MCF 10A (cell line): ENCODE measurements at places on chromosomes 5 and 9.
A peak's percentile ranks its signal among the peaks of the same experiment; 100 is the strongest.

- H3K27me3 ChIP-seq = peaks cover 42% of the 10 kb centered on the region
- no peak overlapping the region for H3K27ac ChIP-seq
- H3K4me3 ChIP-seq = no peak overlapping the region
- peaks cover 14% of the 10 kb centered on the region for H3K4me1 ChIP-seq
Measured at GRCh38 chr5:953535-954449, 54.8 kb upstream of the NKD2 start.

DNA sequence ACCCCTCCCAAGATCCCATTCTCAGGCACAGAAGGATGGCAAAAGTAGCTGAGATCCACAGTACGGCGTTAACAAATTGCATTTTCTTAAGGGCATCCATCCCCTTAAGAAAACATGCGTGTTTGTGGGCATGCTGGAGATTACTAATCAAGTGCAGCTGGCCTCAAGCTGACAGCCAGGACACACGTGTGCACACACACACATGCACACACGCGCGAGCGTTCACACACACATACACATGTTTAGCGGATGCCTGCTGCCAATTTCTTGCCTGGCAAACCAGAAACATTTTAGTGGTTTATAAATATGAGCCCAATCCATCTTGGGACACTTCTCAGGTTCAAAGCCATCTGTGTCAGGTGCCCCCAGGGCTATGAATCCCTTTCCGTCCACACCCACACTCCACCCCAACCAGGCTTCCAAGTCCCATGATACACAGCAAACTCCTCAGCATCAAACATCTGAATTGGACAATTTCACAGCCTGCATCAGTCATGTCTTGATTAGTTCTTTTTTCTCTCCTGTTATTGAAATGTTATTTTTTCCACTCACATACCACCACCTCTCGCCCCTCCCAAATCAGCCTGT, 23.5 kb upstream of the SMIM23 start:
- no peak overlapping the region for H3K27ac ChIP-seq
- H3K36me3 ChIP-seq = no peaks in the 10 kb centered on the region
- peaks cover 18% of the 10 kb centered on the region for H3K4me1 ChIP-seq
- H3K27me3 ChIP-seq = no peaks in the 10 kb centered on the region
- no peak for DNase-seq
- no peak overlapping the region for H3K4me3 ChIP-seq

DNA sequence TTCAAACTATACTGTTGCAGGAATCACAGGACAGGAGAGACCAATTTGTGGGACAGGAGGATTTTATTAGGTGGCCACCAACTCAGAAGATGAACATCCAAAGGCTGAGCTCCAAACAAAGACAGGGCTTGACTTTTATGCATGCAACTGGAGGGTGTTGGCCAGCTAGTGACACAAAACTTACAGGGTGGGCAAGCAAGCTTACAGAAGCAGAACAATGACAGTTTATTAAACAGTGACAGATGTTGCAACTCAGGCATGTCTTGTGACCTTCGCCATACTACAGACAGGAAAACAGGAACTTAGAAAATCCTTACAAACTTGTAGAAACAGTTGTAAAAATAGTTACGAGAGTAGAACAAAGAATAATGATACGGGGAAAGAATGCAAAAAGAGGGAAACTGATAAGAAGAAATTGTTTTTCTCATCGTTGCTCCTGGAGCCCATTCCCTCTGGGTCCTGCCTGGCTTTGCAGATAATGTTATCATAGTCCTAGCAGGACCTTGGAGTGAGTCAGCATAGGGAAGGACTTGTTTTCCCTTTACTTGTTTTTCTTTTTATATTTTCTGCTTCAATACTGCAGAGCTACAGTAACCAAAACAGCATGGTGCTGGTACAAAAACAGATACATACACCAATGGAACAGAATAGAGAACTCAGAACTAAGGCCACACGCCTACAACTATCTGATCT, 2083.0 kb upstream of the ACO1 start:
- H3K4me3 ChIP-seq = no peak overlapping the region
- no peaks in the 10 kb centered on the region for H3K4me1 ChIP-seq
- no peaks in the 10 kb centered on the region for H3K27me3 ChIP-seq
- DNase-seq = no peak
- H3K27ac ChIP-seq = no peak overlapping the region
- H3K36me3 ChIP-seq = no peaks in the 10 kb centered on the region

- no peak overlapping the region for H3K4me3 ChIP-seq
- H3K4me1 ChIP-seq = no peaks in the 10 kb centered on the region
- H3K36me3 ChIP-seq = no peaks in the 10 kb centered on the region
- peaks cover 21% of the 10 kb centered on the region for H3K27me3 ChIP-seq
Measured at GRCh38 chr5:11596657-11597071, 307.6 kb downstream of the CTNND2 start.

DNA sequence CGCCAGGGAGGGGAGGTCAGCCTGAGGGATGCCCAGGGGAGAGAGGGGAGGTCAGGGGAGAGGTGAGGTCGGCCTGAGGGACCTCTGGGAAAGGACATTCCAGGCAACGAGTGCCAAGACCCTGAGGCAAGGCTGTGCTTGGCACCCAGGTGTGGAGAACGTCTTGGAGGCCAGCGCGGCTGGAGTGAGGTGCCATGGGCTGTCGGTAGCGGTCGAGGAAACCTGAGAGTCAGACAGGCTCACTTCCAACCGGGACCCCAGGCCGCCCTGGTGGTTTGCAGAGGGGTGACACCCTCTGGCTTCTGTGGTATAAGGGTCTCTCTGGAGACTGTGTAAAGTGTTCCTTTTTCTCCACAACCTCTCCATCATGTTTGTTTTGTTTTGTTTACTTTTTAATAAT, 82.9 kb downstream of the CACNA1B start:
- H3K27me3 ChIP-seq = no peaks in the 10 kb centered on the region
- DNase-seq = no peak
- H3K4me3 ChIP-seq = no peak overlapping the region
- no peaks in the 10 kb centered on the region for H3K4me1 ChIP-seq

GRCh38 chr9:29230931-29231330, 1657.7 kb upstream of the C9orf72 start:
- no peaks in the 10 kb centered on the region for H3K36me3 ChIP-seq
- no peak overlapping the region for H3K27ac ChIP-seq
- no peaks in the 10 kb centered on the region for H3K27me3 ChIP-seq
- peak; percentile 13 for DNase-seq
- peaks cover 11% of the 10 kb centered on the region for H3K4me1 ChIP-seq
- no peak overlapping the region for H3K4me3 ChIP-seq

- no peak for DNase-seq
- H3K27me3 ChIP-seq = no peaks in the 10 kb centered on the region
- H3K4me3 ChIP-seq = no peak overlapping the region
- H3K4me1 ChIP-seq = peaks cover 27% of the 10 kb centered on the region
Measured at GRCh38 chr5:30390095-30390494, 803.4 kb upstream of the CDH6 start.

- DNase-seq = no peak
- no peaks in the 10 kb centered on the region for H3K4me1 ChIP-seq
- peaks cover 26% of the 10 kb centered on the region for H3K36me3 ChIP-seq
- H3K27ac ChIP-seq = no peak overlapping the region
Measured at GRCh38 chr5:1497242-1497777, 26.4 kb downstream of the LPCAT1 start.

GRCh38 chr5:141677415-141677814, 4.6 kb downstream of the ARAP3 start:
- peaks cover 14% of the 10 kb centered on the region for H3K4me1 ChIP-seq
- no peak overlapping the region for H3K4me3 ChIP-seq
- H3K27ac ChIP-seq = no peak overlapping the region
- no peaks in the 10 kb centered on the region for H3K27me3 ChIP-seq

- no peak for DNase-seq
- H3K27ac ChIP-seq = no peak overlapping the region
- H3K27me3 ChIP-seq = no peaks in the 10 kb centered on the region
- no peaks in the 10 kb centered on the region for H3K36me3 ChIP-seq
- peak overlapping the region; percentile 73 for H3K4me3 ChIP-seq
Measured at GRCh38 chr5:132776938-132777208, 166 bp downstream of the SEPTIN8 start.

DNA sequence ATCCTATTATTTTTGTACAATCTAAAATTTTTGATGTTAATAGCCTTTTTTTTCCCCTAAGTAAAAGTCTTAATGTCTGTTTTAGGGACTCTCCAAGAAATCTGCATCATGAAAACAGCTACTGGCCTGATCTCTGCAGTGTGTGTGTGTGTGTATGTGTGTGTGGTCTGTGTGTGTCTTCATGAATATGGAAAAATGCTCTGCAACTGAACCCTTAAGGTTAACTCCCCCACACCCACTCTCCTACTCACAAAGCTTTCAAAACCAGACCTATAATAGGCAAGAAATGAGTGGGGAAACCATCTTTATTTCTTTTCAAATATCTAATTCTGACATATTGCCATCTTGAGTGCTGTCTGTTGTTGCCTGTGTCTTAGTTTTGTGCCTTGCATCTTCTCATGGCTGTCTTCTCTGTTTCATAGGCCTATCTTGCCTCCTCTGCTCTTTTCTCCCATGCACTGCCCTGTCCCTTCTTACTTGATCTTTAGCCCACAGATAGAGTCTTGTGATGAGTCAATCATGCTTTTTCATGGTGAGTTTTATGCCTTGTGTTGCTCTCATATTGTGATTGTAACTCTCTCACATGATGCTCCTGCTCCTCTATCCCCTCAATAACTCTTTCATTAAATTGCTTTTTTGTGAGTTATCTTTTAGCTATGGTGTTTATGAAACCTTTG, 68.3 kb downstream of the CHSY3 start:
- H3K36me3 ChIP-seq = no peaks in the 10 kb centered on the region
- DNase-seq = no peak
- no peaks in the 10 kb centered on the region for H3K27me3 ChIP-seq
- H3K27ac ChIP-seq = no peak overlapping the region
- peaks cover 7% of the 10 kb centered on the region for H3K4me1 ChIP-seq

GRCh38 chr5:82167372-82167935, 110.7 kb downstream of the RPS23 start:
- H3K36me3 ChIP-seq = peaks cover 7% of the 10 kb centered on the region
- no peak for DNase-seq
- H3K27ac ChIP-seq = no peak overlapping the region
- H3K4me1 ChIP-seq = peaks cover 37% of the 10 kb centered on the region
- H3K4me3 ChIP-seq = no peak overlapping the region

DNA sequence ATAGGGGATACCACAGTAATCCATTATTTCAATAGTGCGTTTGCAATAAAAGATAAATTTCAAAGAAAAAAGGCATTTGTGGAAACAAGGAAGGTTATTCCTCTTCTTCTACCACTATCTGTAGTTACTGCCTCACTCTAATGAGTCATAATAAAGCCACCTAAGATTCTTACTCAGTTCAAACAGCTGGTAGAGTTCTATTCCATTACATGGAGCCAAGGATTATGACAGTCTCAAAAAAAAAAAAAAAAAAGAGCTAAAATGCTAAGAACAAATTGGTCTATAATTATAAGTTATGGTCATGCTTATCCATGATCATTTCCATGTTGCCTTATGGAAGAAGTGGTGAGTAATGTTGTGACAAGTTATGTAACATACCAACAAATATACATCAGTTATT, 46.3 kb downstream of the DENND1A start:
- H3K4me1 ChIP-seq = no peaks in the 10 kb centered on the region
- H3K36me3 ChIP-seq = no peaks in the 10 kb centered on the region
- H3K27me3 ChIP-seq = no peaks in the 10 kb centered on the region

DNA sequence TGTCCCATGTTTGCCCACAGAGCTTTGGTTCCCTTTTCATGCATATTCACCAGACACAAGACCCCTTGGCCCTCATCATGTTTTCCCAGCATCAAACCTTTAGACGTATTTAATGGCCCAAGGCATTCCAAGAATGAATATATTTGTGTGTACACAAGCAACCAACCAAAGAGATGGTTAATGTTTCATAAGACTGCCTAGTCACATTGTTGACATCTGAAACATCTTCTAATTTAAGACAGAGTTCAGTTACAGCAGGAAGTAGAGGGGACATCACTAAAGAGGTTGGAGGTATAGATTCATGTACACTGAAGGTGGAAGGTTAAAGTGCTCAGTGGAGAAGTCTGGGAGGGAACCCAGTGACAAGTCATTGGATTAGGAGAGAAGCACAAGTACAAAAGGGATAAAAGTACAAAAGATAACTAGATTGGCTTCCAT, 49.1 kb downstream of the SUSD1 start:
- no peak overlapping the region for H3K27ac ChIP-seq
- no peaks in the 10 kb centered on the region for H3K4me1 ChIP-seq
- H3K27me3 ChIP-seq = no peaks in the 10 kb centered on the region
- no peak for DNase-seq
- no peaks in the 10 kb centered on the region for H3K36me3 ChIP-seq

DNA sequence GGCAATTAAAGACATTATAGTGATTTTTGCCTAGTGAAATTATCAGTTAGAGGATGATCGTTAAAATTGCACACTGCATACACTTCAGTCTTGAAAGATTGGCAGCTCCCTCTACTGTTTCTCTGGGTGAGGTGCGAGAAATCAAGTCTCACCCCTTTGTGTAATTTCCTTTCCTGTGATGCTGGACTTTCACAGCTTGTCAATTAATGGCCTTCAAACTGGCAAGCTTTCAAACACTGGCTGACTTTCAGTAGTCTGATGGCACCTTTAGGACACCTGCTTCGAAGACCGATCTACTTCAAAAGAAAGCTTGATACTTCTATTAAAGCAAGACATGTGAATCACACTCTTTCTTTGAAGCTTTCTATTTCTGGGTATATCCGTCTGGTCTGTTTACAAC, 706.7 kb upstream of the PTPRD start:
- H3K27ac ChIP-seq = no peak overlapping the region
- no peaks in the 10 kb centered on the region for H3K4me1 ChIP-seq
- DNase-seq = peak; percentile 51

- DNase-seq = peak; percentile 64
- H3K36me3 ChIP-seq = no peaks in the 10 kb centered on the region
- no peak overlapping the region for H3K27ac ChIP-seq
- peaks cover 5% of the 10 kb centered on the region for H3K4me1 ChIP-seq
Measured at GRCh38 chr9:120348951-120349429, 231.0 kb downstream of the CDK5RAP2 start.

DNA sequence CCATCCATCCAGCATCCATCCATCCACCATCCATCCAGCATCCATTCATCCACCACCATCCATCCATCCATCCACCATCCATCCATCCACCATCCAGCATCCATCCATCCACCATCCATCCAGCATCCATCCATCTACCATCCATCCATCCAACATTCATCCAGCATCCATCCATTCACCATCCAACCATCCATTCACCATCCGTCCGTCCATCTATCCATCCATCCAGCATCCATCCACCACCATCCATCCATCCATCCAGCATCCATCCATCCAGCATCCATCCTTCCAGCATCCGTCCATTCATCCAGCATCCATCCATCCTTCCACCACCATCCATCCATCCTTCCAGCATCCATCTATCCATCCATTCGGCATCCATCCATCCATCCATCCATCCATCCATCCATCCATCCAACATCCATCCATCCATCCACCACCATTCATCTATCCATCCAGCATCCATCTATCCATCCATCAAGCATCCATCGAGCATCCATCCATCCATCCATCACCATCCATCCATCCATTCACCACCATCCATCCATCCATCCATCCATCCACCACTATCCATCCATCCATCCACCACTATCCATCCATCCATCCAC, 32.4 kb upstream of the WDR5 start:
- H3K27me3 ChIP-seq = peaks cover 51% of the 10 kb centered on the region
- DNase-seq = no peak
- H3K27ac ChIP-seq = no peak overlapping the region
- no peaks in the 10 kb centered on the region for H3K36me3 ChIP-seq
- peaks cover 5% of the 10 kb centered on the region for H3K4me1 ChIP-seq
- H3K4me3 ChIP-seq = no peak overlapping the region

GRCh38 chr5:5037674-5038073, 102.5 kb upstream of the ADAMTS16 start:
- DNase-seq = no peak
- H3K4me3 ChIP-seq = no peak overlapping the region
- no peaks in the 10 kb centered on the region for H3K4me1 ChIP-seq
- no peak overlapping the region for H3K27ac ChIP-seq
- H3K36me3 ChIP-seq = no peaks in the 10 kb centered on the region
- peaks cover 1% of the 10 kb centered on the region for H3K27me3 ChIP-seq
